ENCODE measurements at places on chromosomes 11 and 22.

- no peak for DNase-seq
Measured at GRCh38 chr22:27801616-27802345, at the start of gene MN1. Gene MN1, minus strand, starts transcription at chr22:27801756. Its CDS starts 1,213 bp downstream, at chr22:27800543.

DNA sequence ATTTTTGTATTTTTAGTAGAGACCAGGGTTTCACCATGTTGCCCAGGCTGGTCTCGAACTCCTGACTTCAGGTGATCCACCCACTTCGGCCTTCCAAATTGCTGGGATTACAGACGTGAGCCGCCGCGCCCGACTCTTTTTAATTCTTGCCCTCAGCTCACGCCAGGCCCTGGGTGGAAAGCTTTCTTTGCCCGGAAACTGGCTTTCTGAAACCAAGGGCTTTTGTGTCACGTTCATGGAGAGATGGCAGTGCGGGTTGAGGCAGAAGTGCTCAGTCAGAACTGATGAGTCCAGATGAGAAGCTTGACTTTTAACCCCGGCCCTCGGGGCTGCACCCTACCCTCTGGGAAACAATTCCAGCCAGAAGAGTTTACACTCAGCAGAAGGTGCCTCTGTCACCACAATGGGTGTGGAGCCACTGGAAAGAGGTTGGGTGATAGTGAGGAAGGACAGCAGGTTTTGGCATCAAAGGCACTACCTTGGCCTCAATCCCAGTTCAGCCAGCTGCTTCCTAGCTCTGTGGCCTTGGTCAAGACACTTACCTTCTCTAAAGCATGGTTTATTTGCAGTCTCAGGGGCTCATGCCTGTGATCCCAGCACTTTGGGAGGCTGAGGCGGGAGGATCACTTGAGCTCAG, 890 bp upstream of the ARFGAP3 start:
- no peak for DNase-seq

- no peak for DNase-seq
Measured at GRCh38 chr11:93686226-93686625, 24.7 kb downstream of the CEP295 start.

DNA sequence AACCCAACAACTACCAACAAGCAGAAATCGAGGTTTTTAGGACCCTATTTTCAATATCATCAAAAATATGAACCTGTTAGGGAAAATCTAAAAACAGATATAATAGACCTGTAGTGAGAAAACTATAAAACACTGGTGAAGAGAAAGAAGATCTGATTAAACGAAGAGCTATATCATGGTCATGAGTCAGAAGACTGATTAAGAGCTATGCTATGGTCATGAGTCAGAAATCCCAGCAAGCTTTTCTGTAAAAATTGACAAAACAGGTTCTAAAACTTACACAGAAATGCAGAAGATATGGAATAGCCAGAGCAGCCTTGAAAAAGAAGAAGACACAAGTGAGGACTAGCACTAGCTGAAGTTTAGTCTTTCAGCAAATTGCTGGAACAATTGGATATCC, 345.0 kb downstream of the TBC1D22A start:
- no peak for DNase-seq

DNA sequence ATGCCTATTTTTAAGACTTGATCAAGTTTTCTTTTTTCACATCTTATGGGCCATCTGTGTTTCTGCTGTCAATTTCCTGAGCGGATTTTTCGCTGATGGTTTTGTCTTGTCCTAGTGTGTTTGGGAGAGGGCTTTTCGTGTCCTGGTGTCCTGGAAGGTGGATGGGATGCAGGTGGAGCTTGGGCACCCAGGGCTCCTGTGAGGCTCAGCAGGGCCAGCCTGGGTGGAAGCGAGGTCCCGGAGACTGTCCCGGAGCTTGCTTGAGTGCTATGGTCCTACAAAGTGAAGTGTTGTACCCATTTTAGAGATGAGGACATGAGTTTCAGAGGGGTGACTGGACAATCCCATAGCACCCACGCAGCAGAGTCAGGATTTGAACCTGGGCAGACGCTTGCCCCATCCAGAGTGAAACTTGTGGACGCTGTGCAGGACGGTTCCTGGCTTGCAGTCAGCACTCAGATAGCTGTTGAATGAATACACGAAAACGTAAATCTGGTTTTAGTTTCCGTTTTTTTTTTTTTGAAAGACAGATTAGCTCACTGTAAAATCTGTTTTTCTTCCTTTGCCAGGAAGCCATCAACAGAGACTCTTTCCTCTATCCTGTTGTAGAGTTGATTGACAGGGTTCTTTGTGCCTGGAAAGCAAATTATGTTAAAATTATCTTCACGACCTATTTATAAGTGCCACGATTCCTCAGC, 64.1 kb downstream of the TBC1D22A start:
- DNase-seq = no peak

- DNase-seq = no peak
Measured at GRCh38 chr11:127890030-127890615, 697.2 kb downstream of the ETS1 start.

DNA sequence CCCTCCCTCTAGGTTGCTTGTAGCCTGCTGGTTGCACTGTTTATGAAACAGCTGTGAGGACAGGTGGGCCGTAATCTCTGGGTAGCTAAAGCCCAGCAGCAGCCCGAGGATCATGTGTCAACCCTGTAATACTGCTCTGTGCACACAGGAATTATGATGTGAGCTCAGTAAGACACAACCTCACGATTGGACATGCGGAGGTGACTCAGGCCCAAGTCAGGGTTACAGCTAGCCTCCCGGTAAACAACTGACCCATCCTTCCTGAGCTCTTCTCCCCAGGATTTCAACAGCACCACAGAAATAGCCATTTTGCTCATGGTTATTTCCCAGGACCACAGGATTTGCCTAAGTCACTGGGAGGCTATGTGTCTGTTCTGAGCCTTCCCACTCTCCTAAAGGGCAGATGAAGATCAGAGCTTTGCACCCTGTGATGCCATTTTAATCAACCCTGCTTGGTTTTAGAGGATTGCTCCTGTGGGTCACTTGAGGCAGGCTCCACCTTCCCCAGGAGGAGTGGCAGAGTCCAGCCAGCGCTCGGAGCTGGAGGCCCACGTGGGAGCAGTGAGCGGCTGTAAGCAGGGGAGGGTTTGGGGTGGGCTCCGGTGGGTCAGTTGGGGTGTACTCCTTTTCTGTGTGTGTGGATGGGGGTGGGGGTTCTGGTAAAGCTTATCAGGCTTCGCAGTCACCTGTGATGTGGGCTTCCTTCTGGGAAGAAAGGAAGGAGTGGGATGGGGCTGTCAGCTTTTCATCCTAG, at the start of gene AMPD3:
Gene AMPD3 (plus strand): TSS at position 387 of the 754 bp plus-strand sequence. CDS start 6,256 bp downstream, outside the sequence.
- no peak for DNase-seq

GRCh38 chr11:86670911-86671310, 1.5 kb downstream of the ME3 start:
- DNase-seq = no peak

DNA sequence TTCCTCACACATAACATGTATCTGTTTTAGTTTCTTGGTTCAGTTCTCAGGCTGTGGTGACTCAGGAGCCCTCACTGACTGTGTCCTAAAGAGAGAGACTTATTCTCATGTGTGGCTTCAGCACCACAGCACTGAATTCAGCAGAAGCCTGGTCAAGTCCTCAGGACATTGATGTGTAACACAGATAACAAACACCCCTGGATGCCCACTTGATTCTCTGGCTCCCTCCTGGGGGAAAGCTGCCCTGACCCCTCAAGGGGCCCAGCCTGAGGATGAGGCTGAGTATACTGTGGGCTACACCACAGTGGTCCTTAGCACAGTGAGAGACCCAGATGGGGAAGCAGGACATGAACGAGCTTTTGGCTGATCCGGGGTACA, 87.2 kb upstream of the VPREB1 start:
- DNase-seq = no peak

GRCh38 chr22:20572132-20572802, 64.9 kb downstream of the MED15 start:
- DNase-seq = no peak

- DNase-seq = no peak
Measured at GRCh38 chr11:75398906-75399305, 412 bp upstream of the RPS3 start.

DNA sequence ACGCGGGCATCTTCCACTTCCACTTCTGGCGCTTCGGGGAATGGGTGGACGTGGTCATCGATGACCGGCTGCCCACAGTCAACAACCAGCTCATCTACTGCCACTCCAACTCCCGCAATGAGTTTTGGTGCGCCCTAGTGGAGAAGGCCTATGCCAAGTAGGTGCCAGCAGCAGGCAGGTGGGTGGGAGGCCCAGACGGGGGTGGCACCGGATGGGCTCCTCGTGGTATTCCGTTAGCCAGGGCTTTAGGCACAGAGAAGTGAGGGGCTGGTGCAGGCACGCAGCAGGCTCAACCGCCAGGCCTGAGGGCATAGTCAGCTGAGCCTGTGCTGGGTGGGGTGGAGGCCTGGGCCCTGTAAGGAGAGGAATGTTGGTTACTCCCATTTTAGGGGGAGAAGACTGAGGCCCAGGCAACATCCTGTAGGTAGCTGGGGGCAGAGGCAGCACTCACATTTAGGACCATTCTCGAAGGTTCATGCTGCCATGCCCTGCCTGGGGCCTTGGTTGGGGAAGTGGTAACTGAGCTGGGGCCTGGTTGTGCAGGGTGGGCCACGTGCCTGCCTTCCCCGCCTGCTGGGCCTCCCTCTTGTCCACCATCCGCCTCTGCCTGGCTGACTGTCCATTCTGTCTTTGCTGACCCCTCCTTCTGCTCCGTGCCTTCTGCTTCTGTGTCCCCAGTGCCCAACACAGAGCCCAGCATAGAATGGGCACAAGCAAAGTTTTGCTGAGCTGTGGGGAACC, 10.2 kb downstream of the OMP start:
- DNase-seq = no peak

DNA sequence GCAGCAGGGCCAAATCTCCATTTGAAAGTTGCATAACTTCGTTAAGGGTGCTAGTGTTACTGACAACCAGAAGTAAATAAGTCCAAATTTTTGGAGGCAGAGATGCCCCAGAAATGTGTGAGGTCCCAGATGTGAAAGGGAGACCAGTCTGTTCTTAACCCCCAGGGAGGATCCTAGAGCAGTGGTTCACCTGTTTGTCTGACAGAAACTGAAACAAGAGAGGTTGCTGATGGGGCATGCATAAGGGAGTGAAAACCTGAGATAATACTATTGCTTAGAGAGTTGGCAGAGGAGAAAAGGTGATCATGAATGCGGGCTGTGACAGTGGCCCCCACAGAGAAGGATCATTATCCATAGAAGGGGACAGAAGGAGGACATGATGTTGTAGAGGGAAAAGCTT, 3.8 kb downstream of the CBLIF start:
- DNase-seq = no peak

DNA sequence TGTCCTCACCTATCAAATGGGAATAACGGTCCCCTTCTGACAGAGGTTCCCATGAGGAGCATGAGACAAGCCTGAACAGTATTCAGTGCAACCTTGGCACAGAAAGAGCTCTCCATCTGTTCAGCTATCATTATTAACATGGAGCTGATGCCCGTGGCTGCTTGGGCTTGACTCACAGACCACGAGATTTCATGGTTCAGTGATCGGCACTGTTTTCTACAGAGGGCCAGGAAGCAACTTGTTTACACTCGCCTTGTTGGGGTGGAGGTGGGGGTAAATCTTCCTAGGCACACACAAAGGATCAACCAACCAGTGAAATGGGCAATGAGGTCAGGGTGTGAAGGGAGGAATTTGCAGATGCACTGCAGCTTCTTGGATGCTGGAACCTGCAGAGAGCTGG, 88.2 kb downstream of the CWC15 start:
- DNase-seq = no peak

DNA sequence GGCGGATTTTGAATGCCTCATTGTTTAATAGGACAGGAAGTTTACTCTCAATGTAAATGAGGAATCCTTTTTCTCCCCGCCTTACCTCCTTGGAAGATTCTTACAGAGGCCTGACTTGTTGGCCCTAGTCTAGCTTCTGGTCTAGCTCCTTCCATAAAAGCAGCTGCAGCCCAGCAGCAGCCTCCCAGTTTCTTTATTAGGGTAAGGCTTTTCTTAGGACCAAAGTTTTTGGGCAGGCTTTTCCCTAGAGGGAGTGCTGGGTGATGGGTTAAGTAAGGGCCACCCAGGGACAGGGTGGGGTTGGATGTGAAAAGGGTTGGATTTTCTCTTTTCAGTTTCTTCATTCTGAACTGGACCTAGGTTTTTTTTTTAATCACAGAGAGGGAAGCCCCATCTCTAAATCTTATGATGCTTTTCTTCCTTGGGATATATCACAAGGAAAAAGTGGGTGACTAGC, 49.7 kb downstream of the LIF start:
- DNase-seq = no peak

DNA sequence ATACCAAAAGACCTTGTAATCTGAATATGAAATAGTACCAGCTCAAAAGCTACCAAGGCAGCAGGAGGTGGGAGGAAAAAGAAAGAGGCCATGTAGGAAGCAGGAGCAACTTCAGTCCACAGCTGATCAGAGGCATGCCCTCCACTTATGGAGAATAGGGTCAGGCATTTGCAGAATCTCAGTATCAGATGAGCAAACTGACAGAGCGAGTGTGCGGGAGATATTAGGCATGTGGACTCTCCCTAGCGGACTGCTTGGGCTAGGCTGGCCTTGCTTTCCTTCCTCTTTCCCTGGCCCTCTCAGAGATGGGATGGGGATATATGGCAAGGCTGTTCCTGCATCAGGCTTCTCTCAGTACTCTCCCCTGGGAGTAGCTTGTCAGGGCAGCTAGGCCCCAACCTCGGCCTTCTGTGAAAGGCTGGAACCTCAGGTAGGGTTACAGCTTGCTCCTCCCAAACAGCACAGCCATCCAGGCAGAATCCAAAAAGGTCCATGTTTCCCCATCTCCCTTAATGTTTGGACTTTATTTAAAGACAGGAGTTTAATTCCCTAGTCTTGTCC, 37.0 kb downstream of the ETS1 start:
- DNase-seq = no peak

DNA sequence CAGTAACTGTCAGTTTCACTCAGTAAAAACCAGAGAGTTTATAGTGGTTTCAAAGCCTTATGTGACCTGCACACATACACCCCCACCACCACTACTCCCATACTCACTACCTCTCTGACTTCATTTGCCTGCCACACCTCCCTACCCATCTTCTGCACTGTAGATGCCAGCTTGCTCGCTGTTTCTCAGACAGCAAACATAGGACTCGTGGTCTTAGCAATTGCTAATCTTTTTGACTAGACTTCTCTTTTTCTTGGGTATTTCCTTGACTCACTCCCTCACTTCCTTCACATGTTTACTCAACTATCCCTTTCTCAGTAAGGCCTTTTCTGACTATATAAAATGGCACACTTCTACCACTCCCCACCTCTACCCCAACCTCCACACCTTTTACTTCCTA, 27.8 kb downstream of the CEP295 start:
- DNase-seq = no peak

GRCh38 chr11:134639586-134640330, 227.7 kb upstream of the B3GAT1 start:
- no peak for DNase-seq

GRCh38 chr11:118198370-118198769, 21.9 kb upstream of the SCN2B start:
- no peak for DNase-seq

DNA sequence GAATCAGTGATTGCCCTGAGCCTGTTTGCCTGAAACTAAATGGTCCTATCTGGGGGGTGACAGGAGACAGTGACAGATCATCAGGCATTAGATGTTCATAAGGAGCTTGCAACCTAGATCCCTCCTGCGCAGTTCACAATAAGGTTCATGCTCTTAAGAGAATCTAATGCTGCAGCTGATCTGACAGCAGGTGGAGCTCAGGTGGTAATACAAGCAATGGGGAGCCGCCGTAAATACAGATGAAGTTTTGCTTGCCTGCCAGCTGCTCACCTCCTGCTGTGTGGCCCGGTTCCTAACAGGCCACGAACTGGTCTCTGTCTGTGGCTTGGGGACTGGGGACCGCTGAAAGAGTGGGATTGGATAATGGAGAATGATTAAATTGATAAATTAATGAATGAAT, 14.0 kb downstream of the NOX4 start:
- DNase-seq = no peak

GRCh38 chr22:37501610-37502341, 15.6 kb upstream of the MFNG start:
- no peak for DNase-seq

Measured in esophagus squamous epithelium (tissue), 5 donors.